Right cardiac atrium (tissue), 5 donors: ENCODE measurements at places on chromosomes 5 and 9.
A peak's percentile ranks its signal among the peaks of the same experiment; 100 is the strongest.

- no peak for DNase-seq
Measured at GRCh38 chr5:126449751-126450271, 26.6 kb downstream of the GRAMD2B start.

DNA sequence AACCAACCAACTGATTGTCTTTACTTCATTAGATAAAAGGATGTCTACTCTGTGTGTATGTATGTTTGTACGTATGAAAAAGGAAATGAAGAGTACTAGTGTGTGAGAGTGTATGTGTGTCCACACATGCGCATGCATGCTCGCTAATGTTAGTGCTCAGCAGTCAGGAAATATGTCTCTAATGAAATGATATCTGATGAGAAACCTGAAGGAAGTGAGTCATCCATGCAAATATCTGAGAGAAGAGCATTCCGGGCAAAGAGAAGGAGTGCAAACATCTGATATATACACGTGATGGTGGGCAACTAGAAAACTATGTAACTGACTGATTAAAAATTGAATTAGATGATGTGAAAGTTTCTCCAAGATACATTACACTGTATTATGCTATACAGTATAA lies 29.6 kb upstream of the UGCG start:
- DNase-seq = no peak

DNA sequence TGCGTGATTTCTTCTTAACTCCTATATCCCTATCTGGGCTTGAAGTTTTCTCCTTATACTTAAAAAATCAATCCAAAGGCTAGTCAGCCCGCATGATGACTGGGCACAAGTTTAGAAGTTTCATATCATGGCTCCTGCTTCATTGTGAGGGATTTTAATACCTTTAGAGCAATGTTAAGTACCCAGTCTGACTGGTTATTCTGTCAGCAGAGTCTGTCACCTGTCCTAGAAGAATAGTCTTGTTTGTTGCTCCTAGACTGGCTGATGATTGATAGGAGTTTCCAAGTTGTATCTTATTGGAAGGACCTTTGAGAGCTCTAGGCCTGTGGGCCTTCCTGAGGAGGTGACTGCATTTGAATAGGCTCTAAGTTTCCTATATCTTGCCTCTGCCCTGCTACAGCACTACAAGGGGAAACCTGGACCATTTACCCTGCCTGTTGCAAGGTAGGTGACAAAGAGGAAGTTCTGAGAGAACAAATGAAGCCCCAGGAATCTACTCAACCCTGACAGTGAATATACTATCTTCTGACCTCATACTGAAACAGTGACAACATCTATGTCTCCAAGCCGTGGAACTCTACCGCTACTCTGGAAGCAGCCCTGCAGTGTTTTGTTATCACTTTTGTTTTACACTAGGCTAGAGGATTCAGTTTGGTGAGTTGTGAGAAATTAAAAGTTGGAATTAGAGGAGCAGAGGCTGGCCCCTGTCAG lies 66.5 kb downstream of the F2RL2 start:
- DNase-seq = no peak

GRCh38 chr5:140111859-140112551 lies 1.9 kb upstream of the PURA start:
- no peak for DNase-seq

DNA sequence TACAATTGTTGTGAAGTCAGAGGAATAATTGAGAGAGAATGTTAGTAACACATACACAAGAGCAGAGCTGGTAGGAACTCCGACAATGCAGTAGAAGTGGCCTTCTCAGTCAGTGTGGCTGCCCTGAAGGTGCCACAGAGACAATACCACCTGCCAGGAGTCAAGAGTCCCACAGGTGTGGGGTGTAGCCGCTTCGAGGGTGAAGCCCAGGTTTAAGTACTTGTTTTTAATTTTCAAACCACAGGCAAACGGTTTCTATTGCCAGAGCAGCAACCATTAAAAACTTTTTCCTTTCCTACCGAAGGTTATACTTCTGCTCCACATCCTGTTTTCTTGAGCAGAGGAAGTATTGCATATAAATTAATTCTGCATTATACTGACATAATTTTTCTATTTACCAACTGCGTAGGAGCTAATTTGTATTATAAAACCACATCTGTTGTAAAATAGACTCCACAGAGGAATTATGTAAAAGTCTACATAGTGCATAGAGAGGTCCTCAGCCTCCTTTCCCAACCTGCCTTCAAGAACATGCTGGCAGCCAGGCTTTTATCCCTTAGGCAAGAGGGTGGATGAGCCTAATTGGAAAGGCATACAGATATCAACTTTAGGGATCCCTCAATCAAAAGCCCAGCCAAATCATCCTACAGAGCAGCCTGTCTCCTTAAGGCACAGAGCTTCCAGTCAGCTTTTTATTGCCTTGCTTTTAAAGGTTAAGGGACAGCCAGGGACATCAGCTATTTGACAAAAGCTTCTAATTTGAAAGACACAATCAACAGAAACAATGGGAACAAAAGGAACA lies 12.9 kb upstream of the ACTBL2 start:
- no peak for DNase-seq

DNA sequence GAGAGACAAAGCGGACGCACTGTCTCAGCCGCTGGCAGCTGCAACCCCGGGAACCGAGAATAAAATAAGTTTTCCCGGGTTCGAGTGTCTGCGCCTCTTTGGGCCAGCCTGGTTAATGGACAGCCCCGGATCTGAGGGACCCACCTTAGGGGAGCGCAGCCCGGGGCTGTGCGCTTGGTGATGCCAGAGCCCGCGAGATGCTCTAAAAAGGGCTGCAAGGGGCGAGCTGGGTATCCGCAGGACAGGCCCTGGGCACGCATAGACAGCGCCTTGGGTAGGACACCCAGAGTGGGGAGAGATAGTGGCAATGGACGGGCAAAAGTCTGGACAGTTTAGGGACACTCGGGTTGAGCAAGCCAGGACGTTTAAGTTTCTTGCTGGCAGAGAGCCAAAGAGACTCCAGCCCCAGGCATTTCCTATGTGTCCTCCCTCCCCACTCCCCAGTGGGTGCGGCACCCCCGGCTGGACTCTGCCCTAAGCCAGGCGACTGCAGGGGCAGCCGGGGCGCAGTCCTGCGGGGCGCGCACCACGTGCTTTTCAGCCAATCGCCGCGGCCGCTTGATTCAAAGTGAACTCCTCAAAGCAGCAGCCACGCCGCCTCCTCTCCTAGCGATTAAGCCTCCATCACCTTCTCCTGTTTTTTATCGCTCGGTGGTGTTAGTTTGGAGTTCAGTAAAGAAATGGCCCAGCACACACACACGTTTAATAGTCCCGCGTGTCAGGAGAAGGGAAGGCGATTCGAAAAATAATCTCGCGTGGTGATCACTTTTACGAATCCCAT lies 616 bp upstream of the ENC1 start:
- DNase-seq = peak; percentile 94

GRCh38 chr9:13022756-13023155 lies 247.9 kb downstream of the LURAP1L start:
- DNase-seq = no peak
